ENCODE measurements at places on chromosomes 12 and 14.

DNA sequence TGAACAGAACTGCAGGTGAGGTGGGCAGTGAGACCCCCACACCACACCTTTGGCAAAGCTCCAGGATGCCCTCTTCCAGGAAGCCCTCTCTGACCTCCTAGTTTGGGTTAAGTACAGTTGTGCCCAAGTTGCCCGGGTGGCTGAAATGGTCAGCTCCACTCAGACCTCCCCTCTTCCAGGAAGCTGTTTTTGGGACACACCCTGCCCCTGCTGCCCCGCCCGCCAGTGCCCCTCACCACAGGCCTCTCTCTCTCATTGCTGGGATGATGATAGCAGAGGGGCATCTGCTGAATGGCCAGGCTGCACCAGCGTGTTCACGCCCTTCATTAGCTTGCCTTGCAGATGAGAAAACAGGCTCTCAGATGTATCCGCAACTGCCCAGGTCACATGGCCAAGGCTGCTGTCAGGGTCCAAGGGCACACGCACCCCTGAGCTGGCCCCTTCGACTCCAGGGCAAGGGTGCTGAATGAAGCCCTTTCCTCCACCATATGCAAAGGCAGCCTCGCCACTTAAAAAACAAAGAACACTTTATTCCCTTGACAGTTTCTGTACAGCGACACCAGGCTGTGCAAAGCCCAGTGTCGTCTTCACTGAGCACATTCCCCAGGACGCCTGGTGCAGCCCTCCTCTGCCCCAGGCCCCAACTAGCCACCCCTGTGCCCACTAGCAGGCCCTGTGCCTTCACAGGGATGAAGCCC lies 15.5 kb downstream of the SLC25A29 start:
- DNase-seq: no peak

DNA sequence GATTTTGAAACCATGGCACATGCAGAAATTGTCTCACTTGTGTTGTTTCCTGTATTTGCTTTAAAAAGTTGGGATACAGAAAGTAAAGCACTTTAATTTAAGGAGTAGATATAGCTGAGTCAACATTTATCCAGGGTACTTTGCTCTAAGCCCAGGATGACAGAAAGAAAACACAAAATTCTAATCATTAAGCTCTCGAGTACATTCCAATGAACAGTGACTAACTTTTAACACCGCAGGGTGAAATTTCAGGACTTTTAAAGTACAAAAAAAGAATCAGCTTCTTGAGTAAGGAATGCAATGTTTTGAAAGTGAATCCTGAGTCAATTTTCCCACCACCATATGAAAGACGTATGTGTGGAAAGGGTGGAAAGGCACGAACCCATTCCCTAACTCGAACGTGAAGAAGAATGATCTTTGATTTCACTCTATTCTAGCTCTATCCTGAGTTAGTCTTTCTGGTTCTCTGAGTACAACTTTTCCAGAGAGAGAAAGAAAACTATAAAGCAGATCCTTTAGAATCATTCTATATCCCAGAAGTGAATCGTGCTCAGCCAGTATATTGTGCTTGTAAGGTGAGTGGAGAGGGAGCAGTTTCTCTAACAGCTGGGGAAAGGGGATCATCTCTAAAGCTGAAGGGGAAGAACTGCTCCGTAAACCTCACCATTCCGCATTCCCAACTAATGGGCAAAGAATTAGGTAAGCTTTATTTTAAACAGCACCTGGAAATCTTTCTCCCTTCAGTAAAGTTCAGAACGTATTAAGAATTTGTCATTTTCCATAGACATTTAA lies 779.0 kb upstream of the FLRT2 start:
- no peak for DNase-seq

DNA sequence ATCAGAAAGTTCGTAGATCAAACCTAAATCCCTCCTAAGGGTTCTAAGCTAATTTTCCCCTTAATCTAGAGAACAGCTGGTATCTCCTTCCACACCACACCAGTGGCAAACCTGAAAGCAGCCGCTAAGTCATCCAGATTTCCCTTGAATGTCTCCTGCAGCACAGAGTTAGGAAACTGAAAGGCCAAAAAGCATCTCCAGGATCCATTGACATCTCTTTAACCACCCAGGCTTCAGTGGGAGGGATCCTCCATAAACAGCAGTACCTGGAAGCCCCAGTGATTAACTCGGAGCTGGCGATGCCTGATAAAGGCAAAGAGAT lies 47.6 kb downstream of the CRACR2A start:
- no peak for DNase-seq

GRCh38 chr14:99757331-99758070 lies 35.7 kb upstream of the EML1 start:
- DNase-seq: no peak

- no peak for DNase-seq
These were observed 38.6 kb upstream of the APPL2 start for GRCh38 chr12:105274571-105274970.

DNA sequence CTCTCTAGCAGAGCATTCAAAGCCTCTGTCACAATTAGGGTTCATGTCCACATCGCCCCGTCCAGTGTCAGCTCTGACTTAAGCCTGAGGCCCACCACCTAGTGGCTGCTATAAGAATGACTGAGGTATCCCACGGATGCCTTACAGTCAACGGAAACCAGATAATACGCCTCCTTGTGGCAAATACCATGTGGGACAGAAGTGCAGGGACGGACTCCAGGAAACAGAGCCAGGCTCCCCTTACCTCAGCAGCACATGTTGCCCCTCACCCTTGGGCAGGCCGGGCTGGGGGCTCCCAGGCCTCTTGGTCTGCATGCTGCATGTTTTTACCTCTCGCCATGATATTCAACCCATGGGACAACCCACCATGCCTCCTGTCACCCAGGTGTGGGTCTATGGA lies 86.3 kb downstream of the VWF start:
- peak; percentile 22 for DNase-seq

DNA sequence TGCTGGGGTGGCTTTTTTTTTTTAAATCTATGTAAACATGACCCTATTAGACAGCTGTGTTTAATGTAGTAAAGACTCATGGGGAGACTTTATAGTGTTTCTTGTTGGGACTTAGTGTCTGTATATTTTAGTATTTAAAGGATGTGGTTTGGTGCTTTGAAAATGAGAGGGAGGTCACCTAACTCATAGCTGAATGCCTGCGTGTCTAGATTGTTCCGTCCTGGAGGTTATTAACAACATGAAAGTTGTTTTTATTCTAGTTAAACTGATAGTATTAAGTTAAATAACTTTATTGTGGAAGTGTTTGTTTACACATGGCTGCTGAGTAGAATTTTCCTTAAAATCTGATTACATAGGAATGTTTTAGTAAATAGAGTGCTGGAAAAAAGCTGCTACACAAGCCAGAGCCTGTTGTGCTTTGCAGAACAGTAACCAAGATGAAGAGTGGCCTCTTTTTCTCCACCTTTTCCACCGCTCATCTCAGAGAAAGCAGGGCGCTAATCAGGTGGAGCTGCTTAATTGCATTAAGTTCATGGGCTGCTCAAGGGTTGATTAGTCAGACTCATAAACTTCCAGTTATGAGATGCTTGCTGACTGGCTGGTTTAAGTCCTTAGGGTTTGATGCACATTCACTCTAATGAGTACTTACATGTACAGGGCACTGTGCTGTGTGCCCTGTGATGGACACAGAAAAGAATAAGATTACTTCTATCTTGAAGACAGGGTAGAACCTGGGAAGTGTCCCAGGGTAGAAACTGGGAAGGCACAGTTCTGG lies 62.7 kb downstream of the FBXO34 start:
- DNase-seq: no peak

DNA sequence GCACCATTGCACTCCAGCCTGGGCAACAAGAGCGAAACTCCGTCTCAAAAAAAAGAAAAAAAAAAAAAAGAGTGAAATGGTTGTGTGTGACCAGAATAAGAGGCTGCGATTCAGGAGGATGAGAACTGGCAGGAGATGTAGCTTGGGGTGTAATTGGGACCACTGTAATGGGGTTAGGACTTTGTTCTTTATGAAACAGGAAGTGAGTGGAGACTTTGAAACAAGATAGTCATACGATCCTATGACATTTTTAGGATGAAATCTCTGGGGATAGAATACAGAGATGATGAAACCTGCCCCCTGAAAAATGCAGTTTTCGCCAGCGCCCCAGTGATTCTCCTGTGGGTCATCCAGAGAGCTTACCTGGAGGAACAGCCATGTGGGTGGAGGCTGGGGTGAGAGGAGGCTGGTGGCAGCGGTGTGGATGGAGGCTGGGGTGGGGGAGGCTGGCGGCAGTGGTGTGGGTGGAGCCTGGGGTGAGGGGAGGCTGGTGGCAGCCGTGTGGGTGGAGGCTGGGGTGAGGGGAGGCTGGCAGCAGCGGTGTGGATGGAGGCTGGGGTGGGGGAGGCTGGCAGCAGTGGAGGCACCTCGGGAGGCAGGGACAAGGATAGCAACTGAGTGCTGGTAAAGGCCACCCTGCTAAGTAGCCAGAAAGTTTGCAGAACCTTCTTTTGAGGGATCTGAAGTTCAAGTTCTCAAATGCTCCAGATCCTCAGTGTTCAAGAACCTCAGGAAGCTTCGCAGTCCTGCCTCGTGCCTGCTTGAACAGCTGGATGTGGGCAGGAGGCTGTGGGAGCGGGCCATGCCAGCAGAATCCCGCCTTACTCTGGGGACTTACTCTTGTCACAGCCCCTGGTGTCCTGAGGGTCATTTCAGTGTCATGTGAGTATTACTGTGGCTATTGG lies 20.2 kb downstream of the FBXL14 start:
- no peak for DNase-seq

- no peak for DNase-seq
These were observed 40.3 kb downstream of the LEMD3 start for GRCh38 chr12:65209655-65210043.

DNA sequence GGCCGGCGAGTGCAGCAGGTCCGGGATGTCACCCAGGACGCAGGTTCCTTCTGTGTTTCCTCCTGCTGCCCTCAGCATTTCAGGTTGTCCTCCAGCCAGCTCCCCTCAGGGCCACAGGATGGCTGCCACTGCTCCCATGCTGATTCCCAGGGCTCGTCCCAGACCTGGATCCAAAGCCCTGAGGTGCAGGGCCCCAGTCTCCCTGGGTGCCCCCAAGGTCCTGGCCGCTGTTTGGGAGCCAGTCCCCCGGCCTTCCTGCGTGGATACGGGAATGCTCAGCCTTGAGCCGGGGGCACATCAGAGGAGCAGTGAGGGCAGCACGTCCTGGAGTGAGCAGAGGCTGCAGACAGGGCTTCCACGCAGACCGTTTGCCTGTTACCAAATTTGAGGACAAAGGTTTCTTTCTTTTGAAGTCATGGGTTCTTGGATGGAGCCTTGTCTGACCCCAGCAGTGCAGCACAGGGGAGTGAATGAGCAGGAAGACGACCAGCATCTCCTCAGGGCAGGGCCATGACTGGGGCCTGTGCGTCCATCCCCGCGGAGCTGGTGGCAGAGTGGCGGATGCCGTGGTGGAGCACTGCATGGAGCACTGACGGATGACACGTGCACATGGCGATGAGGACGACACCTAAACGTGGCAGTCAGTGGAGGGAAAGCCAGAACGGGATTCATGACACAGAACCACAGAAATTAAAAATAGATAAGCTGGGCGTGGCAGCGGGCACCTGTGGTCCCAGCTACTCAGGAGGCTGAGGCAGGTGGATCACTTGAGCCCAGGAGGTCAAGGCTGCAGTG lies 12.5 kb upstream of the CACNA2D4 start:
- no peak for DNase-seq

DNA sequence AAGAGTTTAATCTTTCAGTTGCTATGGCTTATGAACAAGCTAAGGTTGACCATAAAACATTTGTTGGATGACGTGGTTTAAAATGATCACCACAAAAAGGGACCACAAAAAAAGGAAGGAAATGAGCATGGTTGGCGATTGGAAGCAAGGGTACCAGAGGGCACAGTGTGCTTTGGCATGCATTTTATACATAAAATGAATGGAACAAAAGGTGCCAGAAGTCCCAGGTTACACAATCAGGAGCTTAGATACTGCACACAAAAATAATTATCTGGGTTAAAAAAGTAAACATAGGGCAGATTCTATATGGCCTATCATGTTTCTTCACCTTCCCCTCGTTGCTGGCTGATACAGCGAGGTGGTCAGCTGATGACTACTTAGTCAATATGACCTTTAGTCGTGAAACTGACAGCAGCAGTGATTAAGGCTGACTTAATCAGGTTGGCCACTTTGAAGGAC lies 50.7 kb downstream of the ZC3H14 start:
- no peak for DNase-seq

DNA sequence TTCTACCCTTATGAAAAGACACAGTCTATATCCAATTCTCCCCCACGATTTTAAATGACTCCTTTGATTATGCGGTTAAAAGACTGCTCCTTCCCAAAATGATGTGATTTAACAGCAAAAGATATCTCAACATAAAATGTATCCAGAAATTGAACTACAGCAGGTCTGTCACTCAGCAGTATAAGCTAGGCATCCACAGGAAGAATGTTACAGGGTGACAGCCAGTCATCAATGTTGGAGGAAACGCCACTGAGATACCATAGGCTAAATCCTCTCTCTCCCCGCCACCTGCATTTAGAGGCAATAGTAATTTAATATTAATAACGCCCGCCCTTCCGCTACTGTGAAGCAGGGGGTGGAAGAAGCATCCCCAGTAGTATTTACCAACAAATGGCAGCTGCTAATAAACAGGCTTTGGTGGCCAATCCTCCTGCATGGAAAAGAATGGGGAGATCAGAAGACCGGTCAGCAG lies 613 bp downstream of the RECQL start:
- no peak for DNase-seq

DNA sequence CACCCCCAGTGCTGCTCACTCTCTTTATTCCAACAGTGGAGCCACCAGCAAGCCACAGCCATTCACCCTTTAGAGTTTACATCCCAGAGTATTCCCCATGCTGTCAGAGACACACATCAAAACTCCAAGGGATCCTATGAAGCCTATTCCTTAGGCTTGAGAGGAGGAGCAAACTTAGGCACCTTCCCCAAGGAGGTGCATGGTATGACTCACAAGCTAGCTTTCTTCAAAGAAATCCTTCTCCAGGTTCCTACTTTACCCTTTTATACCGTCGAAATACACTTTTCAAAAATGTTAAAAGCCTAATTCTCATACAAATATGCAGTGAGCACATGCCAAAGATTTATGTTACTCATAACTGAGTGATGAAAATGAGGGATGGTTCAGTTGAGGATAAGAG lies 175.4 kb downstream of the ETNK1 start:
- DNase-seq: no peak

DNA sequence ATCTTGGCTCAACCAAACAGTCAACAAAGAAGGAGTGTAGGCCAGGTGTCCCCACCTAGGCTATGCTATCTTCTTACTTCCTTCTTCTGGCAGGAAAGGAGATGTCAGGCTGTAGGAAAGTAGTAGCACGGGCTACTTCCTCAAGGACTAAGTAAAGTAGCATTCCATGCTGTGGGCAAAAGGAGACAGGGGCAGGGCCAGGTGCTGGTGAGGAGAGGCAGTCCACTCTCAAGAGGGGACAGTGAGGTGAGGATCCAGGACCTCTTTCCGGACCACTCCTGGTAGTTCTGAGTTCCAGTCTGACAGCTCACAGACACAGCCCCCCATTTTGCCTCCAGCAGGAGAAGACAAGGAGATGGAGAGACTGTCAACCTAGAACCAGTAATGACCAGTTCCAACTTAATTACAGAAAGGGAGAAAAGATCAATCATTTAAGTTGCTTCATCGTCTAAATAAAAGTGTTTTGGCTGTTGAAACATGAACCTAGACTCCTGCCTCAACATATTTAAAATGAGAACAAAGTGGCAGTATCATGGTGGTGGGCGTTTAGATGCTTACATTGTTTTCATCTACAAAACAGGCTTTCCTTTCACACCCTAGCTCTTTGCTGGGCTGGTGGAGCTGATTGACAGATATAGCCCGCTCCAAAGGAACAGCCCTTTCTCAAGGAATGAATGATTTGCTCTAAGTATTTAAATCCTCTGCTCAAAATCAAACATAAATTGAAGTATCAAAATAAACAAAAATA lies 5.1 kb upstream of the SSTR1 start:
- no peak for DNase-seq

Measured in activated T-cell treated with anti-CD3 and anti-CD28 coated beads for 48 hours (primary cell).